ENCODE measurements at places on chromosomes 3 and 15.

DNA sequence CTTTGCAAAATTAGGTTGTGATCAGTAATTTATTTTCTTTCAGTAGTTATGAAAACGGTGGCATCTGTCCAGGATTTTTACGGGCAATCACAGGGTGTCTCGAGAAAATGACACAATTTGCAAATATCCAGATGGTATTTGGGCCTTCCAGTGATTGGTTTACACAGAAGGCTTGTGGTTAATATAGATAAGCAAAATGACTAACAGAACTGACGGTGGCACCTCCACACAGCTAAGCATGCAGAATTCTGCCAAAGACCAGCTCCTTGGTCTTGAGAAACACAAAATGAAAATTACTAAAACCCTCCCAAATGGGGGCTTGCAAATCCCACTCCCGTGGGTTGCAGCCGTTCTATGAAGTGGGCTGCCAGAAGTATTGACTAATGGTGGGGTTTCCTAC lies 5.5 kb downstream of the ARHGEF3 start:
- H3K27me3 ChIP-seq, result no peaks in the 10 kb centered on the region
- peaks cover 52% of the 10 kb centered on the region for H3K4me1 ChIP-seq
- no peak overlapping the region for H3K4me3 ChIP-seq
- no peaks in the 10 kb centered on the region for H3K36me3 ChIP-seq
- no peak for DNase-seq

- H3K27me3 ChIP-seq, result no peaks in the 10 kb centered on the region
- no peak overlapping the region for H3K4me3 ChIP-seq
- H3K36me3 ChIP-seq, result no peaks in the 10 kb centered on the region
Observed at GRCh38 chr15:33846142-33846541, 122.2 kb upstream of the CHRM5 start.

- H3K27ac ChIP-seq, result peak overlapping the region; percentile 95
- no peaks in the 10 kb centered on the region for H3K36me3 ChIP-seq
- H3K4me1 ChIP-seq, result peaks cover 54% of the 10 kb centered on the region
- H3K4me3 ChIP-seq, result peak overlapping the region; percentile 88
- DNase-seq, result no peak
- H3K27me3 ChIP-seq, result no peaks in the 10 kb centered on the region
Observed at GRCh38 chr15:52567871-52568600, 794 bp downstream of the ARPP19 start.

DNA sequence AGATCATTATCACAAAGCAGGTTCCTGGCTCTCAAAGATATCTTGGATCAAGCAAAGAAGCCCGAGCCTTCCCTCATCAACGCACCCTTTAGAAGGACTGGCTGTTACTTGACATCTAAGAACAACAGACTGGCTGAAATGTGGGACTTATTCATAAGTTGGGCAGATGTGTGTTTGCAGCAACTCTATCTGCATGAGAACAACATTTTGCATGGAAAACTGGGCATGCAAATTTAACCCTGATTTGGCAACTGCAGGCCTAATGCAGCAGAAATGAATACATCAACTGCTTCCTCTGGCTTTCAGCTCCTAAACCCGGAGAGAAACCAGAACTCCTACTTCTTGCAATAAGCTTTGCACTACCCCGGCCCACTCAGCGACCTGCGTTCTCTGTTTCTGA lies 35.0 kb upstream of the FOXP1 start:
- no peak for DNase-seq
- no peaks in the 10 kb centered on the region for H3K36me3 ChIP-seq
- no peak overlapping the region for H3K4me3 ChIP-seq
- H3K27me3 ChIP-seq, result no peaks in the 10 kb centered on the region
- no peak overlapping the region for H3K27ac ChIP-seq

GRCh38 chr3:12143949-12144504 lies 14.7 kb downstream of the TIMP4 start:
- peaks cover 9% of the 10 kb centered on the region for H3K4me1 ChIP-seq
- H3K36me3 ChIP-seq, result no peaks in the 10 kb centered on the region
- DNase-seq, result no peak
- no peak overlapping the region for H3K4me3 ChIP-seq

GRCh38 chr3:177055605-177056571 lies 141.4 kb downstream of the TBL1XR1 start:
- peaks cover 19% of the 10 kb centered on the region for H3K4me1 ChIP-seq
- H3K27me3 ChIP-seq, result no peaks in the 10 kb centered on the region
- no peaks in the 10 kb centered on the region for H3K36me3 ChIP-seq
- no peak for DNase-seq

DNA sequence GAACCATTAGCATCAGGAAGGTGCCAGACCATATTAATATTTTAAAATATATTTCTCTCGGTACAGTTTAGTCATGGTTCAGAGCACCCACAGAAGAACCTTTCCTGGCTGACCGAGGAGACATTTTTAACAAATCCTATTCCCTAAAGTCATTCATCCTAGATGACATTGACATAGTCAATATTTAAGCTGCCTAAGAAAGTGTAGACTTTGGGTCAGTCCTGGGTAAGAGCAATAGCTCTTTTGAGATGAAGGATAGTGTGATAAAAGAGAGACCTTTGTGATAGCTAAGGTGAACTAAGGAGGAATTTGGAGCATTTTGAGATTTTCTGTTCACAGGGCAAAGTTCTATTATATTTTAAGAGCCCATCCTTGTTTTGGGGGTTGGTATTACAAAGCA lies 47.5 kb downstream of the ZNF609 start:
- no peaks in the 10 kb centered on the region for H3K27me3 ChIP-seq
- peaks cover 35% of the 10 kb centered on the region for H3K4me1 ChIP-seq
- H3K4me3 ChIP-seq, result no peak overlapping the region

- peaks cover 13% of the 10 kb centered on the region for H3K4me1 ChIP-seq
- no peak for DNase-seq
- no peaks in the 10 kb centered on the region for H3K36me3 ChIP-seq
- H3K4me3 ChIP-seq, result peak overlapping the region; percentile 8
Observed at GRCh38 chr15:66417736-66418135, 31.0 kb downstream of the MAP2K1 start.

- peaks cover 12% of the 10 kb centered on the region for H3K4me1 ChIP-seq
- H3K27ac ChIP-seq, result no peak overlapping the region
- H3K4me3 ChIP-seq, result no peak overlapping the region
- DNase-seq, result no peak
Observed at GRCh38 chr15:34043391-34043790, 4.4 kb upstream of the AVEN start.

DNA sequence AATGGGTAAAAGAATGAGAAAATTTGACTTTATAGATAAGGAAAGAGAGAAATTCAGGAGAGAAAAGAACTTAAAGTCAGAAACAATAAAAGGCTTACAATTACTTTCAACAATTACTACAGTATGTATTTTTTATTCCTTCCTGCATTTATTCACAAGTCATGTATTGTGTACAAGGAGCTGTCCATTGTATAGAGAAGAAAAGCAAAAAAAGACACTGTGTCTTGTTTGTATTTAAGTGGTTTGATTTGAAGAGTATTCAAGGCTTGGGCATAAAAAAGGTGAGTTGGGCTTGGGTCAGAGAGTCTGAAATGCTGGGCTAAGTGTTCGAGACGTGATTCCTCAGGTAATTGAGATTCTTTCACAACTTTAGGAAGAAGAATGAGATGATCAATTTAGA lies 394.2 kb upstream of the ROBO2 start:
- no peaks in the 10 kb centered on the region for H3K27me3 ChIP-seq
- no peak for DNase-seq
- no peaks in the 10 kb centered on the region for H3K36me3 ChIP-seq
- no peak overlapping the region for H3K27ac ChIP-seq
- H3K4me3 ChIP-seq, result no peak overlapping the region
- H3K4me1 ChIP-seq, result no peaks in the 10 kb centered on the region

- no peaks in the 10 kb centered on the region for H3K4me1 ChIP-seq
- no peaks in the 10 kb centered on the region for H3K36me3 ChIP-seq
- no peak overlapping the region for H3K4me3 ChIP-seq
- H3K27ac ChIP-seq, result no peak overlapping the region
Observed at GRCh38 chr3:194184801-194185200, 48.9 kb downstream of the HES1 start.

- no peaks in the 10 kb centered on the region for H3K4me1 ChIP-seq
- no peak for DNase-seq
- no peak overlapping the region for H3K4me3 ChIP-seq
- H3K36me3 ChIP-seq, result no peaks in the 10 kb centered on the region
- H3K27ac ChIP-seq, result no peak overlapping the region
- no peaks in the 10 kb centered on the region for H3K27me3 ChIP-seq
Observed at GRCh38 chr3:28077572-28077971, 163.8 kb upstream of the CMC1 start.

GRCh38 chr15:20356444-20356910 lies 185.1 kb downstream of the GOLGA6L6 start:
- no peaks in the 10 kb centered on the region for H3K36me3 ChIP-seq
- no peak for DNase-seq
- no peak overlapping the region for H3K4me3 ChIP-seq
- no peaks in the 10 kb centered on the region for H3K4me1 ChIP-seq
- H3K27ac ChIP-seq, result no peak overlapping the region
- no peaks in the 10 kb centered on the region for H3K27me3 ChIP-seq

DNA sequence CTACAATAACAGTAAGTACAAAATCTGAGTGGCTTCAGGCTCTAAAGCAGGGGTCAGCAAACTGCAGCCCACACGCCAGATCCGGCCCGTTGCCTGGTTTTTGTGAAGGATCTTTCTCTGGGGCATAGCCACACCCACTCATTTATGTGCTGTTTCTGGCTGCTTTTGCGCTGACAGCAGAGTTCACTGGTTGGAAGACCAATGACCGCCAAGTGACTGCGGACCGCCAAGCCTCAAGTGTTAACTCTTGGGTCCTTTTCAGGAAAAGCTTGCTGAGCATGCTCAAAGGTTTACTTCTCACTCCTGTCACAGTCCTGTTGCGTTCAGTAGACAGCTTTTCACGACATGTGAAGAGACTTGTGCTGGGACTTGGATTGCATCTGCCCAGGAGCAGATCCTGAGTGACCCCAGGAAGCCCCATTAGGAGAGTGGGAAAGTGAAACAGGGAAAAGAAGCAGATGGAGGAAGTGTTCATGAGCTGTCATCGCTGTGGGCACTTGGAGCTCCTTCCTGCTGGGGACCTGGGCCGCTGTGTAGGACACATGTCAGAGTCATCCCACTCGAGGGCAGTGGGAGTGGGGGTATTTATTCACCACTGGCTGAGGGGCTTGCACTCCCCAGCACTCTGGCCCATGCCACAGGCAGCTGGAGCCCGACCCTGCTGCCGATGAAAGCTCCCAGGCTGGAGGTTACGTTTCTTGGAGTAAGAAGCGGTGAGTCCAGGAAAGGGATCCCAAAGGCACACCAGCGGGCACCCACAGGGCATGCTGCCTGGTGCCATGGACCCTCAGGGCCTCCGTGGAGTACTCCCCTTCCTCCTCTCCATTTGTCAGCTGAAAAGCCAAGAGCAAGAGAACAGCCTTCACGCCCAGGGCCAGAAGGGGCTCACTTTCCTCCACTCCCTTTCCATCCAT lies 249.1 kb downstream of the PLCL2 start:
- no peak overlapping the region for H3K27ac ChIP-seq
- H3K4me3 ChIP-seq, result no peak overlapping the region
- no peak for DNase-seq
- no peaks in the 10 kb centered on the region for H3K27me3 ChIP-seq
- H3K36me3 ChIP-seq, result no peaks in the 10 kb centered on the region

DNA sequence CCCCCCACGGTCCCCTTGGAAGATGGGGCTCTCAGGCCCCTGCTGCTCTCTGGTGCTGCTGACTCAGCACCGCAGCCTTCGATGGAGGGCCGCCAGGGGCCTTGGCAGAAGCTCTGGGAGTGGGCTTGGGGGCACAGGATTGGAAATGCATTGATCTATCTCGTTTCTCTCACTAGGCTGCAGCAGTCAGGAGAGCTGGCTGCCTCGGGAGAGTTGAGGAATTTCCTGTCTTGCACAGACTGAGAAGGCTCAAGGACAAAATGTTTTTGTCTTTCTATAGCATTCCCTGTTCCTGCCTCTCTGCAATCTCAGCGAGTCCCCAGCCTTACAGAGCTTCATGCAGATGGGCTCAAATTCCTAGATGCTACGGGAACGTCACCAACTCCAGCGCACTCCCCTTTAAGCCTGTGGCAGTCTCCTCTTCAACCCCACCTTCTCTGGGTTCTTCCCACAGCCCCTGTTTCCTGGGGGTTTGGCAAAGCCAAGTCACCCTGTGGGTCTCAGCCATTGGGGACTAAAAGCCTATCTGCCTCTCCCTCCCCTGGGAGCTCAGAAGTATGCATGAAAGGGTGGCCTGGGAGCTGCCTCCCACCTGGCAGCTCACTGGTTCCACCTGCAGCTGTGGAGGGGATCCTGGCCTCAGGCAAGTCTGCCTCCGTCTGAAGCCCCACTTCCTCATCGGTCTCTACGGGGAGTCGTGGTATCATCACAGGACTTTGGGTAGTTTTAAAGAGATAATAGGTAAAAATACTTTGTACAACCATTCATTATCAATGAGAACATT lies 127.4 kb upstream of the HACD2 start:
- H3K4me3 ChIP-seq, result no peak overlapping the region
- peak overlapping the region; percentile 27 for H3K27ac ChIP-seq
- H3K27me3 ChIP-seq, result no peaks in the 10 kb centered on the region
- H3K4me1 ChIP-seq, result no peaks in the 10 kb centered on the region
- no peak for DNase-seq
- H3K36me3 ChIP-seq, result no peaks in the 10 kb centered on the region

- no peak for DNase-seq
- H3K27me3 ChIP-seq, result no peaks in the 10 kb centered on the region
- H3K4me3 ChIP-seq, result no peak overlapping the region
- peaks cover 58% of the 10 kb centered on the region for H3K4me1 ChIP-seq
Observed at GRCh38 chr3:172084871-172085556, 45.6 kb downstream of the FNDC3B start.

DNA sequence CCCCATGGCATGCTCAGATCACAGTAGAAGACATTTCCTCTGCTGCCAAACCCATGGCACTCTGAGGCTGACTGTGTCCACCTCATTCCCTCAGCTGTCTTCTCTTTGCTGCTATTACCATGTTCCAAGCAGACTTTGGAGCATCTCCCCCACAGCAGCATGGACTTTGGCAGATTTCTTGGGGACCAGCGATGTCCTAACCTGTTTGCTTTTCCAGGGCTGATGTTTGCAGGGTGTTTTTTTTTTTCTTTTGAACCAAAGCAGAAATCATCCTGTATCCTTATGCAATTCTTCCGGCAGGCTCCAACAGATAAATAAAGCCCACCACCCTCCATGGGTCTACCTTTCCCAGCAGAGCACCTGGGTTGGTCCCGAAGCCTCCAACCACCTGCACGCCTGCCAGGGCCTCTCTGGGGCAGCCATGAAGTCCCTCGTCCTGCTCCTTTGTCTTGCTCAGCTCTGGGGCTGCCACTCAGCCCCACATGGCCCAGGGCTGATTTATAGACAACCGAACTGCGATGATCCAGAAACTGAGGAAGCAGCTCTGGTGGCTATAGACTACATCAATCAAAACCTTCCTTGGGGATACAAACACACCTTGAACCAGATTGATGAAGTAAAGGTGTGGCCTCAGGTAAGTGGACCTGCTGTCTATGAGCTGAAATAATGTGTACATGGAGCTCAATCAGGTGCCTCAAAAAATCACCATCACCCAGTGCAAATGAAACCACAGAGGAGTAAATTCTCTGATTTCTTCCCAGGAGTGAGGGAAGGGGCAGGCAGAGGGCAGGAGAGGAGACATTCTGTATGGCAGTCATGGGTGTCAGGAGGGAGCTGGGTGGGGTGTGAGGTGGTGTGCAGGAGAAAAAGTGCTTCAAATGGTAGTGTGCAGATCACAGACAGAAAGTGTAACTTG lies at the start of gene AHSG:
AHSG (plus strand) TSS at position 340 of the 916 bp plus-strand sequence; CDS start at position 422, 82 bp downstream.
- H3K27ac ChIP-seq, result no peak within 1 kb of the TSS
- H3K27me3 ChIP-seq, result no peaks in the 10 kb centered on the region
- DNase-seq, result no peak

Measured in vagina (tissue), 2 donors.